ENCODE measurements at places on chromosomes 7 and 10.

DNA sequence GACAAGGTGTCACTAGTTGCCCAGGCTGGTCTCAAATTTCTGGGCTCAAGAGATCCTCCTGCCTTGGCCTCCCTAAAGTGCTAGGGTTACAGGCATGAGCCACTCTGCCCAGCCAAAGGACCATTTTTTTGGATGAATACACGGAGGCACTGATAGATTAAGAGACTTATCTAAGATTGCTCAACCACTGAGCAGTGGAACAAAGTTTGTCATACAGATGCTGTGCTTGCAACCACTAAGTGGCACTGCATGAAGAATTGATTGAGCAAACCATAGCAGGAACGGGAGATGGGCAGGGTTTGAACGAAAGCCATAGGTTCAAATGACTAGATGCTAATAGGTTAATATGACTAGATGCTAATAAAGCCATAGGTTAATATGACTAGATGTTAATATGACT lies 61.1 kb downstream of the EBLN1 start:
- DNase-seq: no peak

- no peak for DNase-seq
Observed at GRCh38 chr10:60703266-60704041, 74.8 kb upstream of the CDK1 start.

DNA sequence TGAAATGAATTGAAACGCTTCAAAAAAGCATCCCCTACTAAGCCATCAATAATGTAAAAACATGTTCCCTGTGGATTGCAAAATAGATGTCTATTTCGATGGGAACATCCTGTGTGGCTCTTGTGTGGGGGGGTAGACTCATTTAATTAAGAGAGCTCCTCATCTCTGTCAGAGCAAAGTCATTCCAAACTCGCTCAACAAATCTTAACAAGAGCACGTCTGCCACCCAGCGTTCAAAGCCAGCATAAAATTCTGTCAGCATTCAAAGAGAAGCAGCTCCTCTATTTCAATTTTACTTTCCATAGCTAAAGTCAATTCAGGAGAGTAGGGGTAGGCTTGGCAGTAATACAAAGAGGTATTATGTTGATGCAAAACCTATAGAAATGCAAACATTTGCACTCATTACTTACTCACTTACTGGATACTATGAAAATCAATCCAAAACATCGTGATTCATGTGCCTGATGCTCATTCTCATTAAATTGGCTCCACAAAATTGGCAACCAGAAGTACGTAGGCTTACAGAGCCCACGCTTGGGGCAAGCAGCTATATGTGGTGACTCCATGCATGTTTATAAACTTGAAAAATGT lies 114.9 kb downstream of the IPMK start:
- DNase-seq: peak; percentile 16

GRCh38 chr7:122137251-122138077 lies 6.6 kb downstream of the AASS start:
- no peak for DNase-seq

GRCh38 chr10:49448924-49449323 lies 53.0 kb upstream of the DRGX start:
- DNase-seq: no peak

GRCh38 chr10:110834629-110835301 lies 37.0 kb upstream of the PDCD4 start:
- no peak for DNase-seq

DNA sequence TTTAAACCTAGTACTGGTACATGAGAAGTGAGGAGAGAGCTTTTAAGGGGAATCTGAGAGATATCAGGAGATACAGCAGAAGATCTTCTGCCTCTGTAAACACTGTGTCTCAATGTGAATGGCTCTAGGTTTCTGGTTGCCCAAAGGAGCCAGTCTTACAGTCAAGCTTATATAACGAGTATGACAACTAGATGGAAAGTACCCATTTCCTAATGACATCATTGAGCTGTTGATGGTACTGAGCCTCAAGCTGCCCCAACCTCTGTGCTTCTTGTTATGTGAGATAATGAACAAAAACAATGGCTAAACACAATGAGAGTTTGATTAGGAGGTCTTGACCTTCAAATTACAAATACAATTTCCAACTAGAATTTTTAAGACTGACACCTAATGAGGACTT lies 451.5 kb downstream of the SORCS1 start:
- DNase-seq: no peak

- no peak for DNase-seq
Observed at GRCh38 chr10:69643779-69644657, 14.0 kb downstream of the FAM241B start.

DNA sequence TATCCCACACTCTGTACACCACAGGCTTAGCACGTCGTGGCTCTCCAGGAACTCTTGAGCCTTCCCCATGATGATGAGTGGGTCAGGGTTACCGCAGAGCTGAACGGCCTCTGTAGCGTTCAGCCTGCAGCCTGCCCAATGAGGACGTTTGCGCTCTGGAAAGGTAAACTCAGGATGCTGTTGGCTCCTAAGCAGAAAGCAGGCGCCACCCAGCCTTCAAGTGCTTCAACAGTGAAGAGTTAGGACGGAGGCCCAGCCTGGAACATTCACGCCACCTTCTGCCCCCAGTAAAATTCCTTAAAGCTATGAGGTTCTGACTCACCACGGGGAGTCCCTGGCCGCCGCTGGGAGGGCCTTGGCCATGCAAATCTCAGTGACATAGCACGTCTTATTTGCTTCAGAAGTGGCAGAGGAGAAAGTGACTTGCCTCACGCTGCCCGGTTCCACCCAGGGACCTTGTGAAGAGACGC lies 161.5 kb upstream of the SH2B2 start:
- no peak for DNase-seq

GRCh38 chr7:137932881-137933269 lies 69.0 kb downstream of the CREB3L2 start:
- no peak for DNase-seq

DNA sequence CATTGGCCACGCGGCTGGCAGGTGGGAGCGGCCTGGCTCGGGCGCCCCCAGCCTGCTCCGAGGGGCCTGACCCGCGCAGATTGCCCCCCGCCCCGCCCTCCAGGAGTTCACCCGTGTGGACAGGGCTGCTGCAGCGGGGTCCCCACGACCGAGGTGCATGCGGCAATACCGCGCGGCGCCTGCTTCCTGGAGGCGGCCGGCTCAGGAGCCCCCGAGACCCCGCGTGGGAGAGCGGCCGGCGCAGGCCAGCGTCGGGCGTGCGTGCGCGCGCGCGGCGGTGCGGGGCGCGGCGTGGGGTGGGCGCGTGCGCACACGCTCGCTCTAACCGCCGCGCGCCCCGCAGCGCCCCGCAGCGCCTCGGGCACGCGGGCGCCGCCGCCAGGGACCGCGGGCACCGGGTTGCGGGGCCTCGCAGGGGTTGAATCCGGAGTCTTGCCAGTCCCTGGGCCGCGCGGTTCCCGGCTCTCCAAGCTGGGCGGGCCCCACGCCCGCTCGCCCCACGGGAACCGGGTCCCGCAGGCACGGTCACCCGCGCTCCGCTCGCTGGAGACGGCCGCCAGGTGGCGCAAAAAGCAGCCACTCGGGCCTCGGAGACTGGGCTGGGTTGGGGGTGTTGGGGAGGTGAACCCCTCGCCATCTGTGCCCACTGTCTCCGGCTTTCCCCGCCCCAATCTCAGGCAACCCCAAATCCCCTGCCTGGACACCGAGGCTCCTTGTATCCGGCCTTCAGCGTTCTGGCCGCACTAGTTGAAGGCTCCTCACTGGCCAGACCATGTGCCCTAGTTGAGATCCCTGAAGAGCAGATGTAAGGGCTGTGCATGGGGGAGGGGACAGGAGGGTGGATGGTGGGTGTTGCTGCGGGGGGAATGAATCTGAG lies 1.3 kb upstream of the ACHE start:
- no peak for DNase-seq

- DNase-seq: peak; percentile 39
Observed at GRCh38 chr7:33108554-33109004, 625 bp downstream of the RP9 start.

DNA sequence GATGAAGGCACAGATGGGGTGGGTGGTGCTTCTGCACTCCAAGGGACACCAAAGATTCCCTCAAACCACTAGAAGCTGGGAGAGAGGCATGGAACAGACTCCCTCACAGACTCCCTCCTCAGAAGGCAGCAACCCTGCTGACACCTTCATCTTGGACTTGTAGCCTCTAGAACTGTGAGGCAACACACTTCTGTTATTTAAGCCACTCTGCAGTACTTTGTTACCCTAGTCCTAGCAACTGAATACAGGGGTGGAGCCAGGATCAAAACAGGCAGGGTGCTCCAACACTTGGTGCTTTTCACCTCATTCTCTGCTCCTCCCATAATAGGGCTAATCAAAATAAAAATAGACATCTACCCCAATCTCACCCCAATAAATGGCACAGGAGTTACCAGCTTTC lies 2.3 kb upstream of the GSTO1 start:
- DNase-seq: no peak

All from NCI-H748 treated with DMSO at 0.1 percent for 48 hours (cell line).